WTC11 (cell line): ENCODE measurements at places on chromosomes 13 and 19. TPM values are rescaled to one million over a fixed set of nuclear protein-coding genes. Genes with fewer than 3 reads are reported as not detected.
A peak's percentile ranks its signal among the peaks of the same experiment; 100 is the strongest.

- DNase-seq = no peak
Measured at GRCh38 chr13:77733674-77734073, 36.2 kb downstream of the SLAIN1 start.

DNA sequence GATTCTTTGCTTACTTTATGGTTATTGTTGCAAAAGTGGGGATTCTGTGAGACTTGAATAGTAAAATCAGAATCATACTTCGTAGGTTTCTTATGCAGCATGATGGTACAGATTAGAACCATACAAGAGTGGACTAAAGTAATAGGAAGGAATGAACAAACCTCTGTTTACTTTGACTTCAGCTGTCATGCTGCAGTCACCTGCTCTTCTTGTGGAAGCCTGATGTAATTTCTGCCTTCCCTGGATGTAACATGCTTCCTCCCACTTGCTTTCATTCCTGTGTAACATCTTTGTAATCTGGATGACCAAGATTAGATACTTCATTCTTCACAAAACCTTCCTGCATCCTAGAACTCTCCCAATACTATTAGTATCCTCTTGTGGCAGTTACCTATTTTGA, 235.0 kb downstream of the PCCA start:
- no peak for DNase-seq

ZNF571 gene
- total RNA-seq = 3.9 to 5.1 TPM (median 4.4 TPM) in 3 replicates

LGALS4 gene
- 1.1 to 1.5 TPM (median 1.4 TPM) in 3 replicates for total RNA-seq

FFAR2 gene
- not detected in 3 replicates for total RNA-seq

PLVAP gene
- 0.11 to 0.27 TPM in 2 of 3 replicates, not detected in the other for total RNA-seq

KLK4 gene
- total RNA-seq = 0.27 to 0.82 TPM (median 0.70 TPM) in 3 replicates

PGLYRP2 gene
- total RNA-seq = not detected in 3 replicates

DNA sequence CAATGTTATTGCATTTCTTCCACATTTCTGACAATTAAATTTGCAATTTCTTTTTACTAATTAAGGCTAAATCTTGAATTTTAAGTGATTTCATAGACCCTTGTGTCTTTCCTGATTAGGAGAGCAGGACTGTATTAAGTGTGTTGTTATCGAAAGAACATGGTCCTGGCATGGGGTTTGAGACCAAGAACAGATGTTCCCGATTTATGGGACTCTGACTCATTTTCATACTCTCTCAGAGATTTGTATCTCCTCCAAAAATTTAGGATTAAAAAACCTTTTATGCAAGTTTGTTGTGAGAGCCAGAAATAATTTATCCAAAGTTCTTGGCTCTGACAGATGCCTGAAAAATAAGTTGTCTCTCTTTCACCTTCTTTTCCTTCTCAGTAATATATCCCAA, 589.3 kb upstream of the ARGLU1 start:
- no peak for DNase-seq

PPP1R12C gene
- 88.4 to 99.3 TPM (median 92.3 TPM) in 3 replicates for total RNA-seq

ELF1 gene
- total RNA-seq = 17.4 to 19.3 TPM (median 18.7 TPM) in 3 replicates

- no peak for DNase-seq
Measured at GRCh38 chr13:38641164-38641948, 45.5 kb upstream of the FREM2 start.

GJA3 gene
- 0.48 to 0.85 TPM (median 0.82 TPM) in 3 replicates for total RNA-seq

DNA sequence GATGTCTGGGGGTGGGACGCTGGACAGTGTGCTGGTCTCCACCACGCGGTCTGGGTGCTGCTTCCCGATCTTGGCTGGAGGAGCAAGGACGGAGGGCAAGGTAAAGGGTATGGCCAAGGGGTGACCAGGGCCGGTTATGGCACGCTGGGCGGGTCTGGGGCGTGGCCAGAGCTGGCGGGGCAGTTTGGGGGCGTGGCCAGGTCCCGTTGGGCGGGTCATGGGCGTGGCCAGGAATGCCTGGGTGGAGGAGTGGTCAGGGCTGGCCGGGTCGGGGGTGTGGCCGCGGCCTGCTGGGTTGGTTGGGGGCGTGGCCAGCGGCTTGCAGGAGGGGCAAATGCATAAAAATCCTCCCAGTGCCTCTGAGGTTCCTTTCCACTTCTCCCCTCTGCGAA, 19.2 kb downstream of the GPX4 start:
- DNase-seq = peak; percentile 97

- DNase-seq = no peak
Measured at GRCh38 chr19:47663911-47664771, 49.1 kb upstream of the EHD2 start.

GRCh38 chr13:32824675-32825074, 191.5 kb upstream of the KL start:
- DNase-seq = no peak

FBXO17 gene
- total RNA-seq = 16.8 to 22.2 TPM (median 18.6 TPM) in 3 replicates

C19orf73 gene
- total RNA-seq = 3.1 to 3.4 TPM (median 3.2 TPM) in 3 replicates

- no peak for DNase-seq
Measured at GRCh38 chr13:66618702-66619101, 611.4 kb downstream of the PCDH9 start.

PROZ gene
- not detected in 3 replicates for total RNA-seq

DNA sequence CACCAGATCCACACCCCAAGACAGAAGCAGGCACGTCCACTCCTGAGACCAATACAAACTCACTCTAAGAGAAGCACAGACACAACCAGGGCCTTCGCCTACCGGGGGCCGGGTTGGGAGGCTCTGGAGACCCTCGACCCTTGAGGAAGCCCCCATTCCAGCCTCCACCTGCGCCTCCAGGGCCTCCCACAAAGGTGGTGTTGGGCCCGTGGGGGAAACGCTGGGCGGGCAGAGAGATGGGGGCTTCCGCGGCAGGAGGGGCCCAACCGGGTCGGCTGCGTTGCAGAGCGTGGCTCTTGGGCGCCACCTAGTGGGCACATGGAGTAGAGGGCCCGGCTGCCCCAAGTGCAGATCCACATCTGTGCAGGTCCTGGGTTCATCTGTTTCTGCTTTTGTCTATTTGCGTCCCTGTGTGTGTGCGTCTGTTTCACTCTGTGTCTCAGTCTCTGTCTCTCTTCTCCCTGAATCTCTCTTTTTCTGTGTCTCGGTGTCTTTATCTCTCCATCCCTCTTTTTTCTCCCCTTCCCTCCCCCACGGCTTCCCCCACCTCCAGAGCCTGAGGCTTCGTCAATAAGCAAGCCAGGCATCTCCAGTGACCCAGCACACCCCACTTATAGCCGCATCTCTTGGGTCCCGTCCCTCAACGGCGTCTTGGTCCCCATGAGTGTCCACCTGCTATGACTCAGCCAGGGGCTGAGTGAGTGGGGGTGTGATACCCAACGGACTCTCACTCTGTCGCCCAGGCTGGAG, 10.5 kb upstream of the TINCR start:
- DNase-seq = peak; percentile 88

GRCh38 chr13:20715330-20715712, 11.8 kb downstream of the IL17D start:
- no peak for DNase-seq

DNA sequence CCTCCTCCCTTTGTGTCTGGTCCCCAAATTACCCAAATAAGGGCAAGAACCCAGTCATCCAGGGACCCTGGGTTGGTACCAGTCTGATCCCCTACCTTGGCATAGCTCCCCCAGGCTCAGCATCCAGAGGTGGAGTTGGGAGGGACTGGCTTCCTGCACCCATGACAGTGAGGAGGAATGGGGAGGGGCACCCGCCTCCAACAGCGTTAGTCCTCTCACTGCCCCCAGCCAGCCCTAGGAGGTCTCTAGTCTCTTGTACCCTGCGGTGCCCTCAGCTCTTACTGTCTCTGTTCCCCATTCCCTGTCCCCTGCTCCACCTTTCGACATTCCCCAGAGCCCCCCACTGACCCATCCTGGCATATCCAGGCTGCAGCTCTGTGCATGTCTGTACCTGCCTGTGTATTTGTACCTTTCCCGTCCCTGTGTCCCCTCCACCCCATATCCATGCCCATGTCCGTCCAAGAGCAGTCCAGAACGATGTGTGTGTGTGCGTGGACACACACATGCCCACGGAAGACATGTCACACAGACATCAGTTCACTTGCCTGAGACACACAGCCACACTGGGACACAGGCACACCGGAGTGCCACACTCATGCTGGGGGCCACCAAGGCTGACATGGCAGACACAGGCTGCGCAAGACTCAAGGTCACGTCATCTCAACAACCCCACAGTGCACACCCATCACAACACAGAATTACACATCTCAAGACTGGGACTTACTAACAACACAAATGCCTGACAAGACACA, 17.8 kb downstream of the ERFL start:
- no peak for DNase-seq

CYP4F8 gene
- total RNA-seq = not detected in 3 replicates

SERPINE3 gene
- total RNA-seq = 0.16 to 0.64 TPM (median 0.59 TPM) in 3 replicates

BEST2 gene
- total RNA-seq = 3.3 to 4.7 TPM (median 4.1 TPM) in 3 replicates

DNA sequence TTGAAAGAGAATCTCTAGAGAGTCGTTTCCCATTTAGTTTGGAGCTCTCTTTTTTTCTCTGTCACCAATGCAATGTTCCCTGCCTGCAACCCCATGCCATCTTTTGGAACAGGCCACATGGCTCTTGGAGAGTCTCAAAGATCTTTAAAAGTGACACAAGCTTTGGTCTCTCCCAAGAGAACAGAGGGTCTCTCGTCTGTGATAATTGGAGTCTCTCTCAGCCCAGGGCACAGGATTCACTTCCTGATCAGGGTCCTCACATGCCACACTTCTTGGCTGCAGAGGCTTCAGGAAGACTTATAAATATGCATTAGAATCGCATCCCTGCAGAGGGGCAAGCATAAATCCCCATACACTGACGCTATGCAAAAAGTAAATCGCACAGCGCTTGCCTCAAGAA, 240.5 kb downstream of the IRS2 start:
- DNase-seq = no peak

GRCh38 chr13:104442536-104442935, 1376.3 kb upstream of the SLC10A2 start:
- no peak for DNase-seq

TEX29 gene
- total RNA-seq = 0.32 to 0.68 TPM (median 0.37 TPM) in 3 replicates
